ENCODE measurements at places on chromosomes 13 and 19. TPM values are rescaled to one million over a fixed set of nuclear protein-coding genes. Genes with fewer than 3 reads are reported as not detected.

DNA sequence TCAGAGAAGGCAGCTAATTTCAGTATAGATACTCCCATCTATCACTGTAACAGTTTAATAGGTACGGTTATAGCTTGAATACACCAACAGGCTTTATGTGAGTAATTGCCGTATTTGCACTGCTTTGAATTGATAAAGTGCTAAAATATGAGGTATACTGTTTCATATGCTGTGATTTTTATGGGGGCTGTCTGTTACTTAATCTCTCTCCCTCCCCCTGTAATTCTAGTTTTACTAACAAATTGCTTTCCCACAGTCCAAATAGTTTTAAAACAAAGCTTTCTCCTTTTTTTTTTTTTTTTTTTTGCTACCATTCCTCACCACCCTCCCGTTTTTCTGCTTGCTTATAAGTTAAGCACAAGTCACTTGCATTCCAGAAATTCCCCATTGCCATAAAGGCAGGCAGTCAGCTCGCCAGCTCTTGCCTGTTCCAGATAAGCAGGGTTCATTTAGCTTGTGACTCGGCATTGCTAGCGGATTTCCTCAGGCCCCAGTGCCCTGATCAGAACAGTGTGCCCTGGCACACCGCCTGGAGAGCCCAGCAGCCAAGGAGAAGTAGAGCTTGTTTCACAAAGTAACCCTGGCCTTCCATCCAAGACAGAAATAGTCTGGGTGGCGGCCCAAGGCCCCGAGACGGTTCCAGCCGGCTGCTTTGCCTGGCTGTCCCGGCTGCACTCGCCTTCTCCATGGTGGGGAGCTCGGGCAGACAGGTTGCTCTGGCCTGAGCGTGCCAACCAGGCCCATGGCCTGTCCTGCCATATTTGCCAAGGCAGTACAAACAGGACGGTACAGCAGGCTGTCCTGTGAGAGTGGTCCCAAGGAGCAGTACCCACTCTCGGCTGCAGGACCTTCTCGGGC is 43.5 kb upstream of the NPAS1 start:
- peak overlapping the region; percentile 97 for H3K27ac ChIP-seq
- no peak overlapping the region for H3K4me3 ChIP-seq
- peak; percentile 25 for DNase-seq

- no peak overlapping the region for H3K4me3 ChIP-seq
- DNase-seq = no peak
- H3K36me3 ChIP-seq = peaks cover 4% of the 10 kb centered on the region
- no peak overlapping the region for H3K27ac ChIP-seq
- H3K4me1 ChIP-seq = no peaks in the 10 kb centered on the region
Measured at GRCh38 chr13:100387416-100387815, 201.2 kb downstream of the GGACT start.

GRCh38 chr13:28557725-28558520 is 63.0 kb upstream of the FLT1 start:
- peaks cover 2% of the 10 kb centered on the region for H3K4me1 ChIP-seq
- H3K36me3 ChIP-seq = no peaks in the 10 kb centered on the region
- H3K27me3 ChIP-seq = peaks cover 5% of the 10 kb centered on the region

GRCh38 chr13:100275746-100276145 is 186.9 kb downstream of the PCCA start:
- peaks cover 15% of the 10 kb centered on the region for H3K36me3 ChIP-seq
- no peaks in the 10 kb centered on the region for H3K27me3 ChIP-seq
- DNase-seq = no peak
- H3K4me1 ChIP-seq = peaks cover 8% of the 10 kb centered on the region
- H3K27ac ChIP-seq = no peak overlapping the region

DNA sequence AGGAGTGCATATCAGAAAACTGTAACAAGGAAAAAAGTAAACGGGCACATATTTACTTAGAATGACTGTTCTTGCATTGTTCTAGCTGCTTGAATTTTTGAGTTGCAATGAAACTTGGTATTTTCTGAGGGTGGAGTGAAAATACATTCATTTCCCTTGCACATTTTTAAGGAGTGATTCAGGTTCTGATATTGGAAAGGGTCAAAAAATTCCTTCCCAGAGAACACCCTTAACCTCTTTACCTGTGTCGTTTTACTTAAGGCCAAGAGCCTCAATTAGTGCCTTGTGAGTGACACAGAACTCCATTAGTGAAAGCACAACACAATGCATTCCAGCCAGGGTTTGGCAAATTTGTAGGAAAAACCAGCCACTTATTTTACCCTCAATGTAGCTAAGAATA is 2.3 kb downstream of the ITGBL1 start:
- H3K36me3 ChIP-seq = no peaks in the 10 kb centered on the region
- DNase-seq = no peak
- no peak overlapping the region for H3K27ac ChIP-seq
- H3K27me3 ChIP-seq = no peaks in the 10 kb centered on the region
- no peak overlapping the region for H3K4me3 ChIP-seq
- no peaks in the 10 kb centered on the region for H3K4me1 ChIP-seq

- peaks cover 56% of the 10 kb centered on the region for H3K27me3 ChIP-seq
- peaks cover 1% of the 10 kb centered on the region for H3K4me1 ChIP-seq
- no peak overlapping the region for H3K27ac ChIP-seq
- peaks cover 5% of the 10 kb centered on the region for H3K36me3 ChIP-seq
Measured at GRCh38 chr13:100875392-100876043, 200.9 kb upstream of the TMTC4 start.

- H3K4me1 ChIP-seq = no peaks in the 10 kb centered on the region
- H3K27me3 ChIP-seq = no peaks in the 10 kb centered on the region
- H3K27ac ChIP-seq = no peak overlapping the region
- no peak for DNase-seq
- H3K36me3 ChIP-seq = peaks cover 4% of the 10 kb centered on the region
Measured at GRCh38 chr13:22893777-22894176, 287.0 kb upstream of the SGCG start.

DNA sequence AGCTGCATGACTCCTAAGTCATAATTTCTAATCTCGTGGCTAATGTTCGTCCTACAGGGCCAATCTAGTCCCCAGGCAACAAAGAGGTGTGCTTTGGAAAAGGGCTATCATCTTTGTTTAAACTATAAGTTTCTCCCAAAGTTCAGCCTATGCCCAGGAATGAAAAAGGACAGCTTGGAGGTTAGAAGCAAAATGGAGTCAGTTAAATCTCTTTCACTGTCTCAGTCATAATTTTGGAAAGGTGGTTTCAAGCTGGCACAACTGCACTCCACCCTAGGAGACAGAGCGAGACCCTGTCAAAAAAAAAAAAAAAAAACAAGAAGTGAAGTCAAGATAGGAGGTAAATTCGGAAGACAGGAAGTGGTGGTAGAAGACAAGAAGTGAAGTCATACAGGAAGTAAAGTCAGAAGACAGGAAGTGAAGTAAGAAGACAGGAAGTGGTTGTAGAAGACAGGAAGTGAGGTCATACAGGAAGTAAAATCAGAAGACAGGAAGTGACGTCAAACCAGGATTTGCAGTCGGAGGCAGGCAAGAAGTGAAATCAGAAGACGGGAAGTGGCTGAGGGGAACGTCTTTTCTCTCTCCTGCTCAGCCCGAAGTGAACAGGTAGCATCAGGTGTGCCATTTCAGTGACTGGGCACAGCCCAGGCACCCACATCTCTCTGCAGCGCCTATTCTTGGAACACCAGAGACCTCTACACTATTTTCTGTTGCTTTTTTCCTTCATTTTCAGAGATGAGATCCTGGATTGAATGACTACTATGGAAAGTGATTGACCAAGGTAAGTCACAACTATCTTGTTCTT is 32.2 kb downstream of the GP6 start:
- H3K4me1 ChIP-seq = peaks cover 4% of the 10 kb centered on the region
- peaks cover 13% of the 10 kb centered on the region for H3K36me3 ChIP-seq

- peak overlapping the region; percentile 78 for H3K4me3 ChIP-seq
- peaks cover 11% of the 10 kb centered on the region for H3K4me1 ChIP-seq
- no peaks in the 10 kb centered on the region for H3K27me3 ChIP-seq
- peaks cover 11% of the 10 kb centered on the region for H3K36me3 ChIP-seq
Measured at GRCh38 chr19:1356508-1356865, 27.2 kb upstream of the NDUFS7 start.

- no peaks in the 10 kb centered on the region for H3K4me1 ChIP-seq
- H3K27me3 ChIP-seq = no peaks in the 10 kb centered on the region
- DNase-seq = no peak
Measured at GRCh38 chr13:80249516-80250212, 91.3 kb downstream of the SPRY2 start.

GRCh38 chr19:11577451-11578257 is at the start of gene ACP5:
Gene ACP5 (minus strand): TSS chr19:11577645. CDS start chr19:11577317, 328 bp downstream.
- no peak within 1 kb of the TSS for H3K27ac ChIP-seq
- H3K36me3 ChIP-seq = no peaks in the 10 kb centered on the region
- peaks cover 16% of the 10 kb centered on the region for H3K27me3 ChIP-seq

DNA sequence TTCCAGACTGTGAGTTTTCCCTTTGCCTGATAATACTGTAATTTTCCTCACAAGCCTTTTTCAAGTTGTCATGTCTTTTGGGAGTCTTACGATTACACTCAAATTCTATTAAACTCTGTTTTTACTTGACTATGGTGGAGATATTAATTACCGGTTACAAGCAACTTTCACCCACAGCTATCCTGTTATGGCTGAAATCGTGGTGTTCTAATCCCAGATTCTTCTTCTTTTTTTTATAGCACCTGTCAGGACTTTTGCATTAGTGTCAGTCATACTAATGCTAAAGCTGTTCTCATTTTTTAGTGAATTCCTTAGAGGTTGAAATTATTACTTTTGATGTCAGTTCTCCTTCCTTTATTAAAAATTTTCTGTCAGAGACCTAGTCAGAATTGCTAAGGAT is 187.8 kb upstream of the CSNK1A1L start:
- H3K36me3 ChIP-seq = no peaks in the 10 kb centered on the region
- no peak overlapping the region for H3K4me3 ChIP-seq
- DNase-seq = no peak

The PRODH2 gene
- total RNA-seq = 5.3 TPM

The LRRC4B gene
- total RNA-seq = 1.0 TPM
